ENCODE measurements at places on chromosomes 11 and 22. TPM values are rescaled to one million over a fixed set of nuclear protein-coding genes. Genes with fewer than 3 reads are reported as not detected.

DNA sequence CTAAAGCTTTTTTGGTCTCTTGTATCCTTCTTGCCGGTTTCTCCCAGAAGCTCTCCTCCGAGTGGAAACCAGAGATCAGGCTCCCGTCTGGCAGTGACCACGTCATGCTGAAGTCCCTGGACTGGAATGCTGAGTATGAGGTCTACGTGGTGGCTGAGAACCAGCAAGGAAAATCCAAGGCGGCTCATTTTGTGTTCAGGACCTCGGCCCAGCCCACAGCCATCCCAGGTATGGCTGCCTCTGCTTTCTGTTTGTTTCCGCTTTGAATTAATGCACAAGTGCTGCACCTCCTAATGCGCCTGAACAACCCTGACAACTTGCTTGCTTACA lies 54.3 kb upstream of the TTC12 start:
- no peak for DNase-seq

- DNase-seq, result peak; percentile 62
These were observed 11.6 kb downstream of the UVRAG start for GRCh38 chr11:75826461-75827230.

- DNase-seq, result no peak
These were observed 2.8 kb downstream of the SSRP1 start for GRCh38 chr11:57332694-57333440.

- no peak for DNase-seq
These were observed 18.3 kb upstream of the ZNRF3 start for GRCh38 chr22:28864878-28865596.

DNA sequence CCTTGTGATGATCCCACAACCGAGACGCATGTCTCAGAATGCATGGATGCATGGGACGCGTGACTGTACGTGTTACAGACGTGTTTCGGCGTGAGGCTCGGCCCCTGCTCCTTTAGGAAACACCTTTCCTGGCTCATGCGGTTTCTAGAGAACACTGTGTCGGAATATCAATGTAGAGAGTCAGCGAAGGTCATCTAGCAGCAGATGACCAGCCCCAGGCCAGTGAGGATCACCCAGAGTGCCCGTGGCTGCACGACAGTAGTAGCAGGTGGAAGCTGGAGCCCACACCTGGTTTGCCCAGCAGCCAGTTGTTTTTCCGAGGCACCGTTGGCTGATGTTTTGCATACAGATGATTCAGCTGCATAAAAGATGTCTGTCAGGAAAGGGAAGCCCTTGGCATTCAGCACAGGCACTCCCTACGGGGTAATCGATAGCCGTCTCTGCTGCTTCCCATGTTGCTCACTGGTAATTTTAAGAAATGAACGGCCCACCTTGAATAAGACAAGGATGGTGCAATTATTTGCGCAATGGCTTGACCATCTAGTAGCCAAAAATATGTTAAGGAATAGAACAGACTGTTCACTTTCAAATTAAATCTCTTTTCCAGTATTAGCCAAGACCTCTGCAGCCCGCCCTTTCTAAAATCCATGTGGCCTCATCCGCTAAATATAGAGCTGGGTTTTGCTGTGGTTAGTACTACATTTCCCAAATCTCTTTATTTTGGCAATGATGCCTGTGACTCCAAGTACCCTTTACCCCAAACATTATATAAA lies 1.1 kb upstream of the CLTCL1 start:
- no peak for DNase-seq

DNA sequence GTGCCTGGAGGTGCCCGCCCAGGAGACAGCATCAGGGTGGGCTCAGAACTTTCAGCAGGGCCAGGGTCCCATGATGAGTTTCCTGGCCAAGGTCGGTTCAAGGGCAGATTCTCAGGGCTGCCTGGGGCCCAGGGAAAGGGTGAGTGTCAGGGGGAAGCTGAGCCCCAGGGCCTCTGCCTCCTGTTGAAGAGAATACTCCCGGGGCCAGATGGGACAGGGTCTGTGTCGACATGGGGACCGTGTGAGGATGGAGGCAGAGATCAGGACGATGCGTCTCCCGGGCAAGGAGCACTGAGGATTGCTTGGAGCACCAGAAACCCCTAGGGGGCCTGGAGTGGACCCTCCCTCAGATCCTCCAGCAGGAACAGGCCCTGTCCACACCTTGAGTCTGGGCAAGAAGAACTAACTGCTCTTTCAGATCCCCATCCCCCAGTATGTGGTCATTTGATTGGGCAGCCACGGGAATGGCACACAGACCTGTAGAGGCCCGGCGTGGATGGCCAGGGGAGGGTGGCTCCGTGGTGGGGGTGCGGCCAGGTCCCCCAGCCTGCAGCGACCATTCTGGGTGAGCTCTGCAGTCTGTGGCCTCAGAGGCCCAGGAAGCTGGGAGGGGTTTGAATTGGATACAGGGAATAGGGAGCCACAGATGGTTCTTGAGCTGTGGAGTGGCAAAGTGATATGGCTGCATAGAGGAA lies 1078.7 kb downstream of the BRD1 start:
- DNase-seq, result no peak

GRCh38 chr11:40338739-40339138 lies 1120.7 kb downstream of the LRRC4C start:
- peak; percentile 38 for DNase-seq

GRCh38 chr11:60987577-60988277 lies 16.2 kb downstream of the CD6 start:
- DNase-seq, result no peak

DNA sequence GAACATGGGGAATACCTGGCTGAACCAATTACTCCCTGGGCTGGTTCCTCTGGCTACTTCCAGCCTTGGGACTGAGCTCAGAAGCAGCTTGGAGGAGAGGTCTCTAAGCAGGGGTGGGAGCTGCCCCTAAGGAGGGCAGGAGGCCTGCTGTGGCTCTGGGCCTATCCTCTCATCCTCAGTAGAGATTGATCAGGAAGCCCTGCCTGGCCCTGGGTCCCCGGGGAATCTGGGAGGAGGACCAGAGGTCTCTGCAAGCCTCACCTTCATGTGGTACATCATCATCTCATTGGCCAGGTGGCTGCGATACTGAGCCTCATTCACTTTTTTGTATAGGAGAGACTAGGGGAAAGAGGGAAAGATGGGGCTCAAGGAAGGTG lies 91.1 kb downstream of the PDE2A start:
- no peak for DNase-seq

GRCh38 chr22:46391486-46392136 lies 56.1 kb downstream of the TRMU start:
- no peak for DNase-seq

DNA sequence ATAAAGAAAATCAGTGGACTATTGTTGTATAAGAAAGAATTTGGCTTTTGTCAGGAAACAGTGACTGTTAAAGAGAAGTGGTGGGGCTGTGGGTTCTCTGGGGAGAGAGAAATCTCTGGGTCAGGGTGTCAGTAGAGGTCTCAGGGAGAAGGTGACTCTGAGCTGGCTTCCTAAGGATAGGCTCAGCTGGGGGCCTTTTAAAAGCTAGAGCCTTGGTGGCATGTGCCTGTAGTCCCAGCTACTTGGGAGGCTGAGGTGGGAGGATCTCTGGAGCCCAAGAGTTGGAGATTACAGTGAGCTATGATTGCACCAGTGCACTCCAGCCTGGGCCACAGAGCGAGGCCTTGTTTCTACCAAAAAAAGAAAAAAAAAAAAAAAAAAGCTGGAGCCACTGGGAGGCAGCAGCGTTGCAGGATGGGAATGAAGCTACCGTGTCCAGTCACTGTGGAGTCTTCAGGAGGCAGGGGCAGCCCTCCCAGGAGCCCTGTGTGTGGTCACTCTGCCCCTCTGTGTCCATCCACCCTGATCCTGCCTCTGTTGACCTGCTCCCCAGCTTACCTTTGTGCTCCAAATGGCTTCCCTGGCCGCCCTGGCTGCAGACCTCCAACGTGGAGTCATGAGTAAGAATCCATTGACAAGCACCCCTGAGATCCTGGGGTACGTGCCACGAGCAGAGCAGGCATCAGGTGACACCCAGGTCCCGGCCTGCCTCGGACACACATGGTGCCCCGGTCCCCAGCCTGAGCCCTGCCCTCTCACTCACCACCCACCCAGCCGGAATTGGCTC lies 5.4 kb upstream of the MIF start:
- peak; percentile 53 for DNase-seq

DNA sequence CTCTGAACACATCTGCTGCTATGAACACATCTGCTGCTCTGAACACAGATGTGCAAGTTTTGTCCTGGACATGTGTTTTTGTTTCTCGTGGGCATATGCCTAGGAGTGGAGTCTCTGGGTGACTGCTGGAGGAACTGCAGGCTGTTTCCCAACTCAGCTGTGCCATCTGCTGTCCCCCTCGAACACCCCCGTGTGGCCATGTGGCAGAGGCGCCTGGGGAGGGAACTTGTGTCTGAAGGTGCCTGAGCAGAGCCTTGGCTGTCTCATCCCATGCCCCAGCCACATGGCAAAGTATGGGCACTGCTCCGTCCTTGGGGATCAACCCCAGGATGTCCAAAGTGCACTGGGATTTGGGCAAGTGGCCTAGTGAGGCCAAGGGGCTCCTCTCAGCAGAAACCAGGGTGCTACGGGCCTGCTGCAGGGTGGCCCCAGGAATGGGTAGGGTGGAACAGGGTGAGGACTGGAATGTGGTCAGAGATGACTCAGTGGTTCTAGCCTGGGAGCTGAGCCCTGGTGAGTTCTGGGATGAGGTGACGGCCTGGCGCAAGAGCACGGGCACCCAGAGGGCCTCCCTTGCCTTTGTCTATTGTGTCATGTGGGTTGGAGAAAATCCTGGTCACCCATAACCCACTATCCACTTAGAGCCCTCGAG lies 14.7 kb downstream of the GATD1 start:
- DNase-seq, result peak; percentile 94

- peak; percentile 65 for DNase-seq
These were observed 10.8 kb downstream of the BLID start for GRCh38 chr11:122105044-122105758.

DNA sequence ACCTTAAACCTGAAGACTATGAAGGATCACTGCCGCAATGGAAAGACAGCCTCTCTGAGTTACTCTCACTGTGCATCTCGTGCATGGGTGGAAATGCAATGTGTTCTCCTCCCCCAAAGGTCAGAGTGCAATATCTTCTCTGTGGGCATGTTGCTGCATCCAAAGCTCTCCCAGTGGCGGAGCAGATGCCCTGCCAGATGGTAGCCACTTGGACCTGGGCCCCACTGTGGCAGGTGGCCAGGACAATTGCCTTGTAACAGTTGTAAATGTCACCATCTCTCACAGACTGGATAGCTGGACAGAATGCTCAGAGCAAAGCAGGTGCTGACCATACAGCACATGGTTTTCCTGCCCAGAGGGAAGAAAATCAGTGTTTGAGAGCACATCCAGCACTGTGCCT lies 542.0 kb downstream of the FAM181B start:
- DNase-seq, result no peak

DNA sequence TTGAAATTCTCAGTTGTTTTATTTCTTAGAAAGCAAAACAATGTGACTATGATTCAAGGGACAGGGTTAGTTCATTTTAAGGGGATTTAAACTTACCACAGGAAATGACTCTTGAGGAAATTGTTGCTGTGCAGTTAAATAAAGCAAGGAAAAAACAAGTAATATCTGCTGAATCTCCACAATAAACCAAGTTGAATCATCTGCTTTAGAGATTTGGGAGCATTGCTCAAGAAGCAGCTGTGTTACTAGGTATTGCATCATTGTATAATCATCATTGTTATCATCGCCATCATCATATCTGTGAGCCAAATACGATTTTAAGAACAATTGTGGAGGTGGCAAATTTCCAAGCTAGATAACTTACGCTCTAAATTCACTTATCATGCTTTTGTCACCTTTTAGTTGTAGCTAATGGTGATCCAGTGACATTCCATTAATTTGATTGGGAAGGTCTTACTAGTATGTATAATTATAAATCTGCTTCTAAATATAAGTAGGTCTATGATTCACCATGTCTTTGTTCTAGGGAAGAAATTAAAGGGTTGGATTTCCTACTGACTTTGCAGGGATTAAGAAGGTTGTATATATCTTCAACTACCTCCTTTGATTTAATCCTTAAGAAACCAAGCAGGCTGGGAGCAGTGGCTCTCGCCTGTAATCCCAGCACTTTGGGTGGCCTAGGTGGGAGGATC lies 19.9 kb downstream of the MMP10 start:
- DNase-seq, result peak; percentile 96

DNA sequence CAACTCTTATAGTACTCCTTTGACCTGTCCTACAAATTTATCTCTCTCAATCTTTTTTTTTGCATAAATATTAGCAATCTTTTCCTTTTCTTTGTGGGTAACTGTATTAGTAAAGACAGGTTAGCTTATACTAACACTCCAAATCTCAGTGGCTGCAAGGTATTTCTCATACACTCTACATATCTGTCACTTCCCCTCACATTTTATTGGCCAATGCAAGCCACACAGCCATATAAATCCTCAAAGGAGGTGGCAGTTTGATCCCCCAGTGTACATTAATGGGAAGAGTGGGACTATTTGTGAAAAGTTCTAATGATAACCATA lies 42.6 kb upstream of the EED start:
- DNase-seq, result no peak

- peak; percentile 18 for DNase-seq
These were observed 97.2 kb upstream of the FIBIN start for GRCh38 chr11:26896719-26897118.

GRCh38 chr11:95359756-95360155 lies 128.8 kb upstream of the SESN3 start:
- no peak for DNase-seq

DNA sequence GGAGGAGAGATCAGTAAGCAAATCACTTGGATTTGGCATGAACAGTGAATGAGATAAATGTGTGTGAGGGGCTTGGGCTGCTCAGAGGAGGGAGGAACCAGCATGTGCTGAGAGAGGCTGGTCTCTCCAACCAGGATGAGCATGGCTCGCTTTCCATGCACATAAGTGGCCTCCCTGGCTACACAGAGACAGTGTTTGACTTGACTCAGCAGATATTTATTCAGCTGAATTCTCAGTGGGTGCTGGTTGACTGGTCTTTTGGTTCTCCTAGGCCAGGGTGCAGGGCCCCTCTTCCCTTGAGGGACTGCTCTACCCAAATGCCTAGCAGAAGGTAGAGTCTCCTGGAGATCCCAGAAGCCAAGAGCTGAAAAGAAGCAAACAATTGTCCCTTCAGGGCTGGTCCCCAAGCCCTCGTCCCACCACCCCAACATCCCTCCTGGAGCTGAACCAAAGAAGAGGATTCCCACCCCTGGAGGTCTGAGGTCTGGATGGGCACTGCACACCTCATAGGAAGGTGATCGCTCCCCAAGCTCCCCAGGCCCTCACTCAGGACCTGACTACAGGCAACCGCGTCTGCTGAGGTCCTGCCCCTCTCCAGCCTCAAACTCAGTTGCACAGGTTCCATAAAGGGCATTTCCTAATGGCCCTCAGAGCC lies 3.3 kb upstream of the TRIM29 start:
- DNase-seq, result no peak

The OR2D2 gene
- 0.22 TPM for total RNA-seq

The SLC22A8 gene
- not detected for total RNA-seq

The TMEM121B gene
- not detected for total RNA-seq

The ENDOD1 gene
- 33.7 TPM for total RNA-seq

The DEFB131B gene
- not detected for total RNA-seq

The OR8D4 gene
- not detected for total RNA-seq

The NAV2 gene
- total RNA-seq, result 11.9 TPM

The CLMP gene
- 195 TPM for total RNA-seq

The OR52E2 gene
- total RNA-seq, result not detected
